ENCODE measurements at places on chromosomes 6 and 20. TPM values are rescaled to one million over a fixed set of nuclear protein-coding genes. Genes with fewer than 3 reads are reported as not detected.

GRCh38 chr20:4942331-4942730, 59.0 kb downstream of the SLC23A2 start:
- peak overlapping the region; percentile 69 for H3K27ac ChIP-seq
- no peak for DNase-seq
- H3K4me1 ChIP-seq = peaks cover 9% of the 10 kb centered on the region
- H3K36me3 ChIP-seq = no peaks in the 10 kb centered on the region

DNA sequence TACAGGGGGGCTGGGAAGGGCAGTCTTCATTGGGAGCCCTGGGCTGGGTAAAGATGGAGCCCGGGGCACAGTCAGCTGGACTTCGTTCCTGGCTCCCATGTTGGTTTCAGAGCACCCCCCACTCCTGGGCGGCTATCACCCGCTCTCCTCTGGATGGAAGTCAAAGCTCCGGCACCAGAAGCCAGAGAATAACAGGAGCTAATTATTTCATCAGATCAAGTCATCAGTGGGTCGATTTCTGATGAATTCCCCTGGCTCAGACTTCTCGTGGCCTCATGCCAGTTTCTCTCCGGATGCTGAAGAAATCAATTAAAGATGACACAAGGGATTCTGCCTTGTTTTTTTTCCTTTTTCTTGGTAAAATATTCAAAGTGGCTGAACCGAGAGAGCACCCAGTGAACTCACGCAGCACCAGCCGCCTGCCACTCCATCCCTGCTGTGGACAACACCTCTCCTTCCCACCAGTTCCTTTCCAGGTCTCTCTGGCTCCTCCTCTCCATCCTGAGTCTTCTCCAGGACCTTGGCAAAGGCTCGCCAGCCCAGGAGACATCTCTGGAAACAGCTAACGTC, 22.5 kb downstream of the SULF2 start:
- no peak overlapping the region for H3K27ac ChIP-seq
- no peak overlapping the region for H3K4me3 ChIP-seq
- DNase-seq = no peak

DNA sequence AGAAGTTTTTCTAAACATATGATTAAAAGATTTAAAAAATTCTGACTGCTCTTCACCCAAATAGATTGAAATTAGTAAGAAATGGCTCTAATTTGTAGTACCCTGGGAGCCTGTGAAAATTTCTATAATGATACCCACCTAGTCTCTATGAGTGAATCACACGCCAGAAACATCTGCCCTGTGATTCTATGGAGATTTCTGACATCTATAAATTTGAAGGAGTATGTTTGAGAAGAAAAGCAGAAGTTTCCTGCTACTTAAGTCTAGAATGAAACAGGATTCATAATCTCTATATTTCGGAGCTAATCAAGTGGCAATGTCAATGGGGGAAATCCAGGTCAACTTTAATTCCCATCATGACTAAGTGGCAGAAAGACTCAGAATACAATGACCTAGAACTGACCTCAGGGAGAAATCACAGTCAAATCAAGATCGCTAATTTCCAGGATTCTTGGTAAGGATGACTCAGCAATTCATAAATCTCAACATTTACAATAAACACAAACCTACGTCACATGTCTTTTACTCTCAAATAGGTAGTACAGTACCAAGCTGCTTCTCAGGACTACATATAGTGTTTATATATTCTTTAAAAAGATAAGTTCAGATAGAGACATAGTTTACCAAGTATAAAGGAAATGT, 186.2 kb upstream of the TNFAIP3 start:
- no peak for DNase-seq
- H3K36me3 ChIP-seq = no peaks in the 10 kb centered on the region
- H3K4me1 ChIP-seq = no peaks in the 10 kb centered on the region
- no peak overlapping the region for H3K27ac ChIP-seq
- no peak overlapping the region for H3K4me3 ChIP-seq

DNA sequence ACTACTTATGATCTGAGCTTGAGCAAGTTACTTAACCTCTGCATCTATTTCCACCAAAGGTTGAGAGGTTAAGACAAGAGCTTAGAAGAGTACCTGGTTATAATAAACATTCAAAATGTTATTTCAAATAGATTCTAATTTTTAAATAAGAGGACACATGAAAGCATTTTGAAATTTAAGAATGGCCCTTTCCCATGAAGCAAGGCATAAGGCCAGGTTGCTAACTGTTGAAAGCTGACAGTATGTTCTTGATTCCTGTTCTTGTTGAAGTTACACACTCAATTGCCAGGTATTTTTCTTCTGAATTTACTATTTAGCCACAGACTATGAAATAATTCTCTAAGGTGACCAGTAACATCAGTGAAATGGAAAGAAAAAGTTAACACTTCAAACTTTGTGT, 14.5 kb downstream of the C6orf62 start:
- no peak overlapping the region for H3K27ac ChIP-seq
- DNase-seq = no peak
- peaks cover 6% of the 10 kb centered on the region for H3K36me3 ChIP-seq
- H3K4me3 ChIP-seq = no peak overlapping the region

DNA sequence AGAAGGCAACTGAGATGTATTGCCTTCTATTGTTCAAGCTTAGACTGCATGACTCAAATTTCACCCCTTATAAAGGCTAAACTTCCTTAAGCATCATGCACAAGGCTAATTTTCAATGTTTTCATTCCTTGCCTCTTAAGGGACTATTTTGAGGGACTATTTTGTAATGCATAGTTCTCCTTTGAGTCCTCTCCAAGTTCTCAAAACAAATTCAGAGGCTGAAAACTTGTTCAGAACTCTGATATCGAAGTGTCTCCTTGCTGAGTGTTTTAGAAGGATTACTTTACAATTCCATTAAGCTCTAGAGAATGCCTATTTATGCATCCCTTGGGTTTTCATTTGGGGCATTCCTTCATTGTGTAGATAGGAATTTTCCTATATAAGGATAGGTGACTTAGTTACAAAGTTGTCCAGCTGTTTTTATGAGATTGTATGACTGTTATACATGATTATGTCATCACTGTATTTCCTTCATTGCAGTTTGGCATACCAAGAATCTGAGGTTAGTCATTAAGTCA, 41.7 kb downstream of the COL19A1 start:
- no peak overlapping the region for H3K4me3 ChIP-seq
- no peak overlapping the region for H3K27ac ChIP-seq
- DNase-seq = no peak
- no peaks in the 10 kb centered on the region for H3K36me3 ChIP-seq
- no peaks in the 10 kb centered on the region for H3K4me1 ChIP-seq
- no peaks in the 10 kb centered on the region for H3K27me3 ChIP-seq

GRCh38 chr20:41261790-41262717, 55.5 kb downstream of the ZHX3 start:
- no peak for DNase-seq
- no peaks in the 10 kb centered on the region for H3K4me1 ChIP-seq
- H3K27ac ChIP-seq = no peak overlapping the region
- no peaks in the 10 kb centered on the region for H3K36me3 ChIP-seq
- H3K27me3 ChIP-seq = no peaks in the 10 kb centered on the region

DNA sequence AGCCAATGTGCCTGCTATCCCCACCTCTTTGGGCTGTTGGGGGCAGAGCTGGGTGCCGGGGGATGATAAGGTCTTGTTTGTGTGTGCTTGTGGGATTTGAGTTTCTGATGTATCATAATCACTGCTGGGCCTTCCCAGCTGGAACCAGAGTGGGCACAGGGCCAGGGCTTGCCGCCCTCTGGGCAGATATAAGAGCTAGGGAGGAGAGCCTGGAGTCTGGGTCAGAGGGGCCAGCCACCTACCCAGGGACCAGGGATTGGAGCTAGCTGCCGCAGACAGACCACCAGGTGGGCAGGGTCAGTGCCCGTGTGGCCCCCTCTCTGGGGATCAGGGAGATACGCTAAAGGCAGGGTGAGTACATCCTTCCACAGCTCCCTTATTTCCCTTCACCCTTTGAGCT, 3.1 kb upstream of the TLDC2 start:
- no peak for DNase-seq
- peak overlapping the region; percentile 75 for H3K27ac ChIP-seq
- no peaks in the 10 kb centered on the region for H3K27me3 ChIP-seq
- H3K4me1 ChIP-seq = peaks cover 6% of the 10 kb centered on the region
- H3K4me3 ChIP-seq = no peak overlapping the region

GRCh38 chr20:37439223-37439933, 81.7 kb upstream of the NNAT start:
- no peak overlapping the region for H3K4me3 ChIP-seq
- no peak for DNase-seq
- peaks cover 16% of the 10 kb centered on the region for H3K4me1 ChIP-seq

- H3K4me3 ChIP-seq = no peak overlapping the region
- peaks cover 5% of the 10 kb centered on the region for H3K36me3 ChIP-seq
- H3K4me1 ChIP-seq = peaks cover 16% of the 10 kb centered on the region
- H3K27me3 ChIP-seq = no peaks in the 10 kb centered on the region
- H3K27ac ChIP-seq = no peak overlapping the region
These were observed 44.9 kb downstream of the ZNF334 start for GRCh38 chr20:46468508-46468907.

- no peak for DNase-seq
- no peaks in the 10 kb centered on the region for H3K27me3 ChIP-seq
- H3K27ac ChIP-seq = no peak overlapping the region
- H3K4me1 ChIP-seq = peaks cover 44% of the 10 kb centered on the region
These were observed 17.5 kb downstream of the ACSS1 start for GRCh38 chr20:25040438-25040831.

- H3K4me1 ChIP-seq = no peaks in the 10 kb centered on the region
- no peak for DNase-seq
- H3K27me3 ChIP-seq = no peaks in the 10 kb centered on the region
- H3K27ac ChIP-seq = no peak overlapping the region
- no peak overlapping the region for H3K4me3 ChIP-seq
These were observed 114.7 kb downstream of the MYO6 start for GRCh38 chr6:75863784-75864183.

DNA sequence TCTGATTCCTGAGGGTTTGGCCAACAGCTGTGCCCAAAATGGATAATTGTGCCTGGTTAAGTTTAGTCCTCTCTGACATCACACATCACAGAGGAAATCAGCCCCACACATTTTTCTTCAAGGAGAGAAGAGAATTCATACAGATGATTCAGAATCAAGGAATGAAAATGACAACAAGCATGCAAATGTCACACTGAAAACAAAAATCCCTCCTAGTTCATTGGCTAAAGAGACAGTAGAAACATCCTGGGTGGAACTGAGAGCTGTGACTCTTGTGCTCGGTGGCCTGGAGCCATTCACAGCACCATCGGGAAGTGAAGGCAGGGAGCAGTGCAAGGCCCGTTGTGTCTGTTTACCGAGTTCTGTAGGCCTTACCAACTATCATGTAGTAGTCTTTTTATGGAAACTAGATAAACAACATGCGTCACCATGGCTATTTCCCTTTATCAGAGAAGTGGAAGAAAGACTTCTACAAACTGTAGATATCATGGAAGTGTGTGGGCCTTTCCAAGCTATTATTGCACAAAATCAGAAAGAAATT, 81.7 kb upstream of the TENT5A start:
- no peaks in the 10 kb centered on the region for H3K27me3 ChIP-seq
- no peak overlapping the region for H3K27ac ChIP-seq
- no peaks in the 10 kb centered on the region for H3K4me1 ChIP-seq
- H3K36me3 ChIP-seq = no peaks in the 10 kb centered on the region
- DNase-seq = no peak

DNA sequence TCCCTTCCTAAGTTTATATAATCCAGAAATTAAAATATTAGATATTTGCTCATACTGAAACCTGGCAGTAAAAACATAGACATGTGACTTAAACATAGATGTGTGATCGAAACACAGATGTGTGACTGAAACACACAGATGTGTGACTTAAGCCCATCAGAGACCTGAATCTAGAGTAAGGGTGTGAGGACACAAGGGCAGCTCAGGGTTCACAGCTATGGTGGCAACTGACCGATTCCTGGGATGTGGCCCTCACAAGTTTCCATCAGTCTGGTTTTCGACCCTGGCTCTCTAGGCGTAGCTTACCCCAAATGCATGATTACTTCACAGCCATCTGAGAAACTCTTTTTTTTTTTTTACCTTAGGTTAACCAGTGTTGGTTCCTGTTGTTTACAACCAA, 137.0 kb downstream of the NRN1 start:
- no peak for DNase-seq
- no peak overlapping the region for H3K27ac ChIP-seq
- H3K4me1 ChIP-seq = peaks cover 14% of the 10 kb centered on the region

- no peak overlapping the region for H3K27ac ChIP-seq
- H3K27me3 ChIP-seq = no peaks in the 10 kb centered on the region
- no peak for DNase-seq
- H3K36me3 ChIP-seq = no peaks in the 10 kb centered on the region
- H3K4me1 ChIP-seq = no peaks in the 10 kb centered on the region
- no peak overlapping the region for H3K4me3 ChIP-seq
These were observed 969.9 kb upstream of the EPHA7 start for GRCh38 chr6:94389218-94389617.

- peak overlapping the region; percentile 19 for H3K27ac ChIP-seq
- H3K4me1 ChIP-seq = peaks cover 4% of the 10 kb centered on the region
- no peak for DNase-seq
- no peaks in the 10 kb centered on the region for H3K27me3 ChIP-seq
- no peak overlapping the region for H3K4me3 ChIP-seq
These were observed 373.2 kb downstream of the CDH4 start for GRCh38 chr20:61625246-61625645.

DNA sequence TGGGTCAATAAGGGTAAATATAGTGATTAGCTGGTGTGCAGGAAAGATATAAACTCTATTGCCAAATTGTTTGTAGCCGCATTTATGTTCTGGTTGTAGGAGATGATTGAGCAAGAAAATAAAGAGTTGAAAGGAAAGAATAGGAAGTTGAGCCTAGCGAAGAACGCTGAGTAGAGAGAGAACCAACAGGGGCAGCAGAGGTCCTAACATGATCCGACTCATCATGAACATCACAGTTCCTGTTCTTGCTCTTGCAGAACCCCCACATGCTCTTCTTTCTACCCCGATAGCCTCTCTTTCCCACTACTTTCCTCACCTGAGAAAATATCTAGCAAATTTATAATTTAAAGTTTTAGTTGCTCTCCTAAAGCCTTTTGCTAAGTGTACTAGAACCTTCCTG, 9.9 kb upstream of the ID4 start:
- no peak overlapping the region for H3K4me3 ChIP-seq
- no peak for DNase-seq
- no peaks in the 10 kb centered on the region for H3K27me3 ChIP-seq
- peaks cover 10% of the 10 kb centered on the region for H3K4me1 ChIP-seq
- peaks cover 5% of the 10 kb centered on the region for H3K36me3 ChIP-seq
- peak overlapping the region; percentile 88 for H3K27ac ChIP-seq

DNA sequence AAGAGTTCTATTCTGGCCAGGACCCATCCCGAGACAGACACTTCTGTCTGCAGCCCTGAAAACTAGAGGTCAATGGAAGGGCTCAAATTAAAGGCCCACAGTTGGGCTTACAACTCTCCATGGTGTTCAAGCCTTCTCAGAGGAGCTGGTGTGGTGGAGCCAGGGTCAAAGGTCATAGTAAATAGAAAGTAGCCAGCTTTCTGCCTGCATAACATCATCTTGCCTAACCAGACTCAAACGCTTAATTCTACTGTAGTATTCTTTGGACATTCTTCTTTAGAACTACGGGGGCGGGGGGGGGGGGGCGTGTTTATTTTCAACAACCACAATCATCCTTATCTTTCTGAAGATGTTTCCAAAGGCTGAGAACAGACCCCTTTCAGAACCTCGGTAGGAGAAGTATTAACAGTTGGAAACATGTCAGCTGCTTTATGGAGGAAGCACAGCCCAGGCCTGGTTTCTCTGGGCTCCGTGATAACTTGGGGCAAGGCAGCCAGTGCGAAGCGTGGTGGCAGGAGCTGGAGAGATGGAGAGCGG, 1.5 kb upstream of the RREB1 start:
- no peak for DNase-seq
- no peaks in the 10 kb centered on the region for H3K36me3 ChIP-seq
- no peak overlapping the region for H3K27ac ChIP-seq

Gene TULP4
- total RNA-seq = 115 TPM

Gene CLIC5
- 0.20 TPM for total RNA-seq

Gene SLC22A23
- 12.5 TPM for total RNA-seq

Gene TRIM31
- total RNA-seq = not detected

Measured in neural crest cell (in vitro differentiated cells).